DMS53 (cell line): ENCODE measurements at places on chromosomes 2 and 18.

DNA sequence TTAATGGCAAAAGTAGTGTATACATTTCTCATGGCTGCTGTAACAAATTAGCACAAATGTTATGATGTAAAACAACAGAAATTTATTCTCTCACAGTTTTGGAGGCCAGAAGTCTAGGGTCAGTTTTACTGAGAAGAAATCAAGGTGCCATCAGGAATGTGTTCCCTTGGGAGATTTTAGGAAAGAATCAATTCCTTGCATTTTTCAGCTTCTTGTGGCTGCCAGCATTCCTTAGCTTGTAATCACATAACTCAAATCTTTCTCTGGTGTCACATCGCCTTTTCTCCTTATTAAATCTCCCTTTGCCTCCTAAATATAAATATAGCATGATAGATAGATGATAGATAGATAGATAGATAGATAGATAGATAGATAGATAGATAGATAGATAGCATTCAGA, 307.0 kb upstream of the REG3G start:
- DNase-seq: no peak

DNA sequence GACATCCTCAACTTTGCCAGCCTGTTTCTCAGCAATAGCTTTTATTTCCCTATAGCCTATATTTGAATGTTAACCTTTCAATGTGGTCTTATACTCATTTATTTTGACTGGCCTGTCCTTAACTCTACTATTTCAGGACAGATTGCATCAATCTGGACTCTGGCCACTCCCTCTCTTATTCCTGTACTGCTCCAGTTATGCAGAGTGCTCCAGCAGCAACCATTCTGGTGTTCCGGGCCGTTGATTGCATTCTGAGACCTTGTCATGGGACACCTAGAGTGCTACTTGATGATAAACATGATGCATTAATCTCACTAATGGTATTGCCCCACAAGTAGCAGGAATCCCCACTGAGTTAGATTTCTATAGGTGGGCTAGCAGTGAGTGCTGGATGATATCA, 363.4 kb downstream of the LRRTM1 start:
- no peak for DNase-seq

- DNase-seq: no peak
These were observed 43.3 kb upstream of the PUM2 start for GRCh38 chr2:20393986-20394385.

DNA sequence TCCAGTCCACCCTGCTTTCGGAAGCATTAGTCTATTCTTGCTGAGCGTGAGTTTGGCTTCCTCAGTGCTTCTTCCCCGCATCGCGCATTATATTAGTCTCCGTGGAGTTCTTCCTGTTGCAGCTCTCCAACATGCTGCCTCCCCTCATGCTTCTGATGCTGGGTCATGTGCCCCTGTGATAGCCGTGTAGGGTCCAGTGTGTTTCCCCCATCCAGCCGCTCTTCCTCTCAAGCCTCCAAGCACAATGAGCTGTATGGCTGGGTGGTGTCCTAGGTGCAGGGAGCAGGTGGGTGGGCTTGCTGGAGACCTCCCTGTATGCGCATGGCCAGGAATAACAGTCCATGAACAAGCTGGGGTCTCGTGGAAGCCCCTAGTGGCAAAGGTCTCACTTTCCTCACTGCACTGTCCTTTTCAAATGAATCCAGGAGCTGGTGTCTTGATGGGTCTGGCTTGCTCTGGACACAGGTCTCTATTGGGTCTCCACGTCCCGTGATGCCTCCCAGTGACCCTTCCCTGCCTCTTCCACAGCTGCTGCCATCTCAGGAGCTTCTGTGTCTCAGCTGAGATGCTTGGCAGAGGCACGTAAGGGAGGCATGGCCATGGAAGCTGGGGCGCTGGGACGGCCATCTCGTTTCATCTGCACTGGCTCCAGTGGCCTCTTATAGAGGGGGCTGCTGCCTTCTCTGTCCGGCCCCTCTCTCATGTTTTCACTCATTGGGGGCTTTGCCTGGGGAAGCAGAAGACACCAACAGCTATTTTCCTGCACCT, 54.8 kb upstream of the HDAC4 start:
- no peak for DNase-seq

DNA sequence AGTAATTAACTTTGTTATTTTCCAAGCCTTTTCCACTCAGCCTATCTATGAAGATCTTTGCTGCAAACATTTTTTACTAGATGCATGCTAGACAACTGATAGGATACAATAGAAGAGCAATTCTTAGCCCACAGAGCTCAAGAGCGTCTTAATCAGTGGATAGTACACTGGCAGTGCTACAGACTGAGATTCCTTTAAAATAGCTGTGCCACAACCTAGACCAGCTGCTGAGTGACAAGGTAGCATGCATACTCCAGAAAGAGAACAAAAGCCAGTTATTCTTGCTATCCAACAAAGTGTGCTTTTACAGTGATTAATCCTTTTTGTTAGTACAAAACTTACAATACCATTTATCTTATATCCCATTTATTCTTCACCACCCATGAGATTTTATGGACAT, 507.9 kb upstream of the SYT4 start:
- no peak for DNase-seq

DNA sequence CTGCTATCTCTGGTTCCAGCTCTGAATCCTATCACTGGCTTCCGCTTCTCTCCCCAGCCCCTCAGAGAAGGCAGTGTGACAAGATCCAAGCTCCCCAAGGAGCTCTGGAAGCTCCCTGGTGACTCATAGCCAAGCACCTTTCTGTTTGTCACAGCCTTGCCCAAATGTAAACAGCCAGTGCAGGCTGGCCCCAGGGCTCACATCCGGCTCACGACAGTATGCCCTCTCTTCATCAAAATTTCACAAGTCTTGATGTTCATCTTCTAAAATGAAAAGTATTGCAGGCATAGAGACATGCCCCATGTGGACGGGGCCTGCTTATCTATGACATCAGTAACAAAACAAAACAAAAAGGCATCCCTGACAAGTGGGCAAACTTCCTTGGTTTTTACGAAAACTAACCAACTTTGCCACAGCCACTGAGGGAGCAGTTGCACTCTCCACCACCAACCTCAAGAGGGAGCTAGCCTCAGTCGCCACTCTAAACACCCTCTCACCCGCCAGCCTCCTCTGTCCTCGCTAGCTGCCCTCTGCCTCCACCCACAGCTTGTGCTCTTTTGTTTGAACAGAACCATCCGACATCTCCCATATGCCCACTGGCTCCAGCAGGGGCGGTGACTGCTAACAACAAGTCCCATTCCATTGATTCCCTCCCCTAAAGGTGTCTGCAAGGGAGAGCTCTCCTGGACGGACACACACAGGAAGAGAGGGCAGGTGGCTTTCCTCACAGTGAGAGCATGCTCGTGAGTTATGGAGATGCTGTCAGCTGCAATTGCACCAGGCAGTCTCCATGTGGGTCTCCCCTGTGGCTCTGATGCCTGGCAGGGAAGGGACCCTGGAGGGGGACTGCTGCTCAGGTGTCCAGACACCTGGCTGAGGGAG, 71.0 kb upstream of the DAPL1 start:
- peak; percentile 97 for DNase-seq

DNA sequence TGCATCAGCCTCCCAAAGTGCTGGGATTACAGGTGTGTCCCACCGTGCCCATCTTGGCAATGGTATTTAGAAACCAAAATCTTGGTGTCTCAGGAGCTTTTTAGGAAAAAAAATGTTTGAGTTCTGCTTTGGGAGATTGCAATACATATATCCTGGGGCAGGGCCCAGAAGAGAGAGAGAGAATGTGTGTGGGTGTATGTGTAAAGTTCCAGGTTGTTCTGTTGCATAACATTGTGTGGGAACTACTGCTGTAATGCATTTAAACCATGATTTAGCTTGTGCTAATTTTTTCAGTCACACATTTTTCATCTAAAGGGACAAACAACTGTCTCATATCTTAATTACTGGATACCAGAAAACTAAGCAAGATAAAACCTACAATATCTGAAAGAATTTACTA, 70.8 kb upstream of the NABP1 start:
- DNase-seq: no peak

DNA sequence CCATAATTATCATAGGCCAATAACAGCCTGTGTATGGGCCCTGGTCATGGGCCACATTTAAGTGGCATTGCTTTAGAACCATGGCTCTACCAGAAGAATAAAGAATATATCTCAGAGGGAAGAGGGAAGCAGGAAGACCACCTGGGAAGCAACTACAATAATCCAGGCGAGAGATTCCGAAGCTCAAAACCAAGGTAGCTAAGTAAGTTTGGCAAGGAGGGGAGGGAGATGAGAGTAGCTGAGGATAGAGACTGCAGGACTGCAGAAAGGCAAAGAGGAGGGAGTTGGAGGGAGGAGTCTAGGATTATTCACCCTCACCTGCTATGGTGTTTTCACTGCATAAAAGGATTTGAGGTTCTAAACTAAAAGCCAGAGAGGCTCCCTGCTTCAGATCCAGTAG, 293.5 kb downstream of the SETBP1 start:
- DNase-seq: no peak

- DNase-seq: no peak
These were observed 10.5 kb upstream of the MTCL1 start for GRCh38 chr18:8694891-8695290.

- no peak for DNase-seq
These were observed 135.2 kb downstream of the RDH14 start for GRCh38 chr2:18425210-18425703.

GRCh38 chr2:117536139-117536538, 278.4 kb upstream of the DDX18 start:
- DNase-seq: peak; percentile 60
